ENCODE measurements at places on chromosomes 3 and 15. TPM values are rescaled to one million over a fixed set of nuclear protein-coding genes. Genes with fewer than 3 reads are reported as not detected.

GOLGA8G gene
- total RNA-seq: not detected

PLA2G4E gene
- total RNA-seq: not detected

SPRED1 gene
- total RNA-seq: 92.7 TPM

CCR1 gene
- 0.98 TPM for total RNA-seq

P2RY1 gene
- total RNA-seq: 4.0 TPM

SAMD7 gene
- not detected for total RNA-seq

UBAP1L gene
- total RNA-seq: 8.1 TPM

DNA sequence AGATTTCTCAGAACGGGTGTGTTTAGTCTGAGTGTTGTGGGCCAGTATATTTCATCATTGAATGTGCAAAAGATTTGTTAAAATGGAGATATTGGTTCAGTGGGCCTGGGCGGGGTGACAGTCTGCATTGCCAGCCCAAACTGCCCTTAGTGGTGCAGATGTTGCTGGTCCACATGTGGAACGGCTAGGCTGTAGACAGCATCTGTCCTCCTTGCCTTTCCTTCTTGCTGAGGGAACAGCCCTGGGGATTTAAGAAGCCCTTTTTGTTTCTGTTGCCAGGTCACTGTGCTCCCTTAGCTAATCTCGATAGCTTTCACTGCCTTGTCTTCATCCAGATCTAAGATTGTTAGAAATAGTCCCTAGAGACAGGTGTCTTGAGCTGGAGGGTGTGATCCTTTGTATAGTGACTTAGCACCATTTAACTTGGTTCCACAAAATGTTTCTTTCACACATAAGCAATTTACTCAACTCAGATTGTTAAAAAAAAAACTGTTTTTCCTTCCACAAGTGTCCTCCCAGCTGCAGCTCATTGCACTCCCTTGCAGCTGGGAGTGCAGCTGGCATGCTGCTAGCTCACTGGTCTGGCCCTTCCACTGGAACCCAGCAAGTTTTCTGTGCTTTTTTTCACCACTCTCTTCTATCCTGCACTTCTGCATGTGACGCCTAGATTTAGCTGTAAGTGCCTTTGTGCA, 37.5 kb downstream of the GAP43 start:
- no peaks in the 10 kb centered on the region for H3K27me3 ChIP-seq
- no peak overlapping the region for H3K27ac ChIP-seq
- H3K4me1 ChIP-seq: no peaks in the 10 kb centered on the region
- no peak for DNase-seq
- no peak overlapping the region for H3K4me3 ChIP-seq

DNA sequence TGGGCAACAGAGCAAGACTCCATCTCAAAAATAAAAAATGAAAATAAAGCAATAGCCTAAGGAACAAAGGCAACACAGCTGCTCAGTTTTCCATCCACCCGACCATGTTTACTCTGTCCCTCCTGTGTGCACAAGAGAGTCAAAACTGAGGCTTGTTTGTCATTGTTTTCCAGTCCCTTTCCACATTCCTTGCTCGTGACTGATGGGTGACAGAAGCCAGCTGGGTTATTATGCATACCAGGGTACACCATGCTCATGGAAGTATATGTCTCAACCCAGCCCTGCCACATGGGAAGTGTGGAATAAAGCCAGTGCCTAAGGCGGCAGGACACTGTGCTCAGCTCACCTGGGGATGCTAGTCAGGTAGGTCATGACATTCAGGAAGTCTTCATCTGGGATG, 49.5 kb downstream of the MCF2L2 start:
- DNase-seq: no peak
- no peak overlapping the region for H3K4me3 ChIP-seq
- no peaks in the 10 kb centered on the region for H3K4me1 ChIP-seq
- no peaks in the 10 kb centered on the region for H3K36me3 ChIP-seq

DNA sequence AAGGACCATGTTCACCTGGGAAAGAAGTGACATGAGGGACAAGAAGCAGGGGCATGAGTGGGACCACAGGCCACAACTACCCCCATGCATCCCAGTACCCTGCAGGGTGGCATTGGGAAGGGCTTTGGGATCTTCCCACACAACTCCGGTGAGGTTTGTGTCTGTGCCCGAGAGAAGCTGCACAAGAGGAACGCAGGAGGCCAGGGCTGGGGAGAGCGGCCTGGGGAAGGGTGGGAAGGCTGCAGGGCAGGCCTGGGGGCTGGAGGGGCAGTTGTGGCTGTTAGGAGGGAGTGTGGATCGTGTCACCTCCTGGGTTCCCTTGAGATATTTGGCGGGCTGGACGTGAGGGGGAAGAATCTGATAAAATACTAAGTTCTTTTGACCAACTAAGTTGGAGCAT, 25.3 kb upstream of the MFSD1 start:
- H3K27me3 ChIP-seq: no peaks in the 10 kb centered on the region
- H3K36me3 ChIP-seq: no peaks in the 10 kb centered on the region
- peaks cover 7% of the 10 kb centered on the region for H3K4me1 ChIP-seq
- no peak overlapping the region for H3K4me3 ChIP-seq

GRCh38 chr3:188137051-188137450, 16.9 kb upstream of the LPP start:
- no peaks in the 10 kb centered on the region for H3K36me3 ChIP-seq
- H3K27ac ChIP-seq: no peak overlapping the region
- H3K4me1 ChIP-seq: no peaks in the 10 kb centered on the region
- no peak for DNase-seq
- no peaks in the 10 kb centered on the region for H3K27me3 ChIP-seq
- H3K4me3 ChIP-seq: no peak overlapping the region

GRCh38 chr3:143081844-143082778, 37.5 kb upstream of the CHST2 start:
- no peak overlapping the region for H3K4me3 ChIP-seq
- H3K27me3 ChIP-seq: no peaks in the 10 kb centered on the region
- no peak overlapping the region for H3K27ac ChIP-seq
- no peak for DNase-seq

GRCh38 chr15:55084216-55084615, 112.5 kb downstream of the RSL24D1 start:
- no peaks in the 10 kb centered on the region for H3K36me3 ChIP-seq
- no peak for DNase-seq
- H3K4me1 ChIP-seq: no peaks in the 10 kb centered on the region
- H3K4me3 ChIP-seq: no peak overlapping the region

- H3K27ac ChIP-seq: no peak overlapping the region
- H3K36me3 ChIP-seq: no peaks in the 10 kb centered on the region
- no peaks in the 10 kb centered on the region for H3K27me3 ChIP-seq
- DNase-seq: no peak
These were observed 14.3 kb downstream of the ARL8B start for GRCh38 chr3:5136211-5136918.

DNA sequence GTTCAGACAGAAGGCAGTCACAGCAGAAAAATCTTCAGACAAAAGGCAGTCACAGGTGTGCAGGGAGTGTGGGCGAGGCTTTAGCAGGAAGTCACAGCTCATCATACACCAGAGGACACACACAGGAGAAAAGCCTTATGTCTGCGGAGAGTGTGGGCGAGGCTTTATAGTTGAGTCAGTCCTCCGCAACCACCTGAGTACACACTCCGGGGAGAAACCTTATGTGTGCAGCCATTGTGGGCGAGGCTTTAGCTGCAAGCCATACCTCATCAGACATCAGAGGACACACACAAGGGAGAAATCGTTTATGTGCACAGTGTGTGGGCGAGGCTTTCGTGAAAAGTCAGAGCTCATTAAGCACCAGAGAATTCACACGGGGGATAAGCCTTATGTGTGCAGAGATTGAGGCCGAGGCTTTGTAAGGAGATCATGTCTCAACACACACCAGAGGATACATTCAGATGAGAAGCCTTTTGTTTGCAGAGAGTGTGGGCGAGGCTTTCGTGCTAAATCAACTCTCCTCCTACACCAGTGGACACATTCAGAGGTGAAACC, 27.6 kb downstream of the ZNF589 start:
- no peaks in the 10 kb centered on the region for H3K27me3 ChIP-seq
- no peak overlapping the region for H3K4me3 ChIP-seq
- H3K4me1 ChIP-seq: peaks cover 8% of the 10 kb centered on the region
- DNase-seq: no peak
- H3K36me3 ChIP-seq: peaks cover 40% of the 10 kb centered on the region

GRCh38 chr3:65793495-65794200, 245.1 kb downstream of the MAGI1 start:
- no peak overlapping the region for H3K27ac ChIP-seq
- H3K36me3 ChIP-seq: no peaks in the 10 kb centered on the region
- H3K4me1 ChIP-seq: no peaks in the 10 kb centered on the region
- H3K27me3 ChIP-seq: no peaks in the 10 kb centered on the region
- no peak for DNase-seq

- H3K4me1 ChIP-seq: no peaks in the 10 kb centered on the region
- no peak overlapping the region for H3K27ac ChIP-seq
- H3K36me3 ChIP-seq: no peaks in the 10 kb centered on the region
- no peak for DNase-seq
- H3K4me3 ChIP-seq: no peak overlapping the region
These were observed 20.8 kb downstream of the CDAN1 start for GRCh38 chr15:42716125-42716524.

- H3K4me3 ChIP-seq: no peak overlapping the region
- no peak overlapping the region for H3K27ac ChIP-seq
- H3K27me3 ChIP-seq: no peaks in the 10 kb centered on the region
- peaks cover 5% of the 10 kb centered on the region for H3K36me3 ChIP-seq
These were observed 245.4 kb upstream of the TPM1 start for GRCh38 chr15:62797171-62797570.

GRCh38 chr15:40450047-40450446, 9.3 kb downstream of the BAHD1 start:
- H3K27ac ChIP-seq: no peak overlapping the region
- H3K4me3 ChIP-seq: no peak overlapping the region
- H3K27me3 ChIP-seq: no peaks in the 10 kb centered on the region
- no peaks in the 10 kb centered on the region for H3K36me3 ChIP-seq
- DNase-seq: no peak

- no peak for DNase-seq
- H3K4me3 ChIP-seq: no peak overlapping the region
- H3K36me3 ChIP-seq: no peaks in the 10 kb centered on the region
- no peak overlapping the region for H3K27ac ChIP-seq
- H3K4me1 ChIP-seq: peaks cover 24% of the 10 kb centered on the region
- H3K27me3 ChIP-seq: no peaks in the 10 kb centered on the region
These were observed 63.6 kb downstream of the ZNF621 start for GRCh38 chr3:40588406-40588805.

DNA sequence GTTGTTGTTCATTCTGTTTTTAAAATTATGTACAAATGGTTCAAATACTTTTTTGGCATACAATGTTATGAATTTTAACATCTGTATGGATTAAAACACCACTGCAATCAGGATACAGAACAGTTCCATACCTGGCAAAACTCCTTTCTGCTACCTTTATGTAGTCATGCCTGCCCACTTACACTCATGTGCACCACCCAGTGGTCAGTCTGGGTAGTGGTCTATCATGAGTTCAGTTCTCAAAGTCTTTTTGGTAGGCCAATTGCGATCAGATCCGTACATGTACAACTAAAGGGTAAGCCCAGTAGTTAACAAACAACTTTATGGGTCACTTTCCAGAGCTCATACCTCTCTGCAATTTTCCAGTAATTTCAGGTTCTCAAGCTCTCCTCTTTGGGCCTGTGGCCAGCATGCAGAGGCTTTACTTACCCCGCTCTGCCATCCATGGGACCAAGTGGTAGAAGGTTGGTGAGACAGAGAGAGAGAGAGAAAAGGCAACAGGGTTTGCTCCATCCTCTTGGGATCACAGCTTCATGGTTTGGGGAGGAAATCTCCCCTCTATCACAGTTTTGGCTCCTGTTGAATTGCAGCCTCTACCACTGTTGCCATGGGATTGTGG, 63.9 kb upstream of the FAM98B start:
- no peaks in the 10 kb centered on the region for H3K4me1 ChIP-seq
- no peaks in the 10 kb centered on the region for H3K36me3 ChIP-seq
- H3K27me3 ChIP-seq: no peaks in the 10 kb centered on the region
- no peak overlapping the region for H3K4me3 ChIP-seq
- peak; percentile 85 for DNase-seq

DNA sequence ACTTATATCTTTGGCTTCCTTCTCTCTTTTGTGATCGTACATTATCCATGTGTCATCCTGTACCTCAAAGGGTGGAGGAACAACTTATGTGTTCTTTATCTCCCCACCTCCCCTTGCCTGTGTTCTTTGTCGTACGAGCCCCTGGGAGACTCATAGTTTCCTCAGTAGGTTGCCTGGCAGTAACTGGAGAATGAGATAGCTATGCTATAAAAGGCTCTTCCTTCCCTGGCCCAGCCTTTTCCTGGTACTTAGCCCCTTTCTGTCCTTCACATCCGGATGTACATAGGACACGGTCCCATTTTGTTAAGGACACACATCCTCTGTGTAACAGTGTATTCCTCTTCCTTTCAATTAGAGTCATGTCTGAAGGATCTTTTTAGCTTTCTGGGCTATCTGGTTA, 32.1 kb downstream of the PLCL2 start:
- no peak overlapping the region for H3K27ac ChIP-seq
- H3K4me1 ChIP-seq: no peaks in the 10 kb centered on the region
- no peaks in the 10 kb centered on the region for H3K36me3 ChIP-seq
- no peak overlapping the region for H3K4me3 ChIP-seq

GRCh38 chr3:127056281-127056680, 73.4 kb downstream of the PLXNA1 start:
- H3K36me3 ChIP-seq: no peaks in the 10 kb centered on the region
- H3K27me3 ChIP-seq: no peaks in the 10 kb centered on the region
- no peak for DNase-seq
- H3K4me1 ChIP-seq: peaks cover 8% of the 10 kb centered on the region

All from thyroid gland (tissue), 4 donors.